ENCODE measurements at places on chromosomes 3 and 15.

DNA sequence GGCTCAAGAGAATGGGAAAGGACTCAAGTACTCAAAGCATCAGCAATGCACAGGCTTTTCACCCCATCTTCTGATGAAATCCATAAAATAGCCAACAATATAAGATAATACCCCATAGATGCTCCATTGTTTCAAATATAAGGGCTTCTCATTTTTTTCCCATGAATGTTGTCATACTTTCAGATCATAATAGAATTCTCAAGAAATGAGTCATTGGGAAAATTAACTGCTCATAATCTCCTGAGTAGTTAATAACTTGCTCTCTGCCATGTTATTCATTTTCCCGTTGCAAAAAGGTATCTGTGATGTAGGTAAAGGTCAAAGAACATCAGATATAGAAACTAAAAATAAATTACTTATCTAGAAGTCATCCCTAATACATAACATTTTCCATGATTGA is 121.9 kb downstream of the NSUN3 start:
- no peak for DNase-seq

- DNase-seq: no peak
Measured at GRCh38 chr3:14317057-14317553, 85.3 kb upstream of the SLC6A6 start.

GRCh38 chr3:55655544-55655943 is 168.4 kb upstream of the WNT5A start:
- DNase-seq: no peak

DNA sequence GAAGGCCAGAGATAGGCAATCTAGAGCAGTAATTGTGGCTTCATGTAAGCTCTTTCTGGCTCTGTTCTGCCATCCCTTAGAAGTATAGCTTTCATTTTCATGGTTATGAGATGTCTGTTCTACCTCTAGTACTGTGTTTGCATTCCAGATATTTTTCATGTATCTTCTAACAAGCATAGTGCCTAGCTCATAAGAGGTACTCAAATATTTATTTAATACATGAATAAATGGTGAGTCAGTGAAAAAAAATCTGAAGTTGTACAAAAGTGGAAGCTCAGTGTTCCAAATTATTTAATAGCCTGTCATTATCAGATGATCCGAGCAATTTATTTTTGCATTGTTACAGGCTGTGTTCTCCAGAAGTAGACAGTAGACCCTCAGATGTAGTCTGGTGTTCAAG is 64.3 kb downstream of the OXSM start:
- no peak for DNase-seq
